Left renal pelvis (tissue), 4 donors: ENCODE measurements at places on chromosomes 4 and X. TPM values are rescaled to one million over a fixed set of nuclear protein-coding genes. Genes with fewer than 3 reads are reported as not detected.

DNA sequence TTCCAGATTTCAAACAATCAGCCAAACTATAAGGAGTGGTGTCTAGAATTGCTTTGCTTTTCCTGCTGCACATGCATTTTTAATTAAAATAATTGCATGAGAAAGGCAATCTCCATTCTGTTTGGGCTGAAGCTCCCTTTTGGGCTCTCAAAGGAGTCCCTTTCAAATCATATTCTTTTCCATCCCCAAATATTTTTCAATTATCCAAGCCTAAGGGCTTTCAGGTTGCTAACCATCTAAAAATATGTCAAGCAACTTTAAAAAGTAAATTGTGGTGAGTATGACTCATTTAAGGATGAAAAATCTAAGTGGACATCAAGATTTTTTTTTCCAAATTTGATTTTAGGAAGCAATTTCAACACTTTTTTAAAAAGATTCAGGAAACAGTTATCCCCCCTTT is 28.4 kb downstream of the PIR start:
- DNase-seq, result no peak

Gene SEC31A
- 289 TPM for polyA plus RNA-seq

DNA sequence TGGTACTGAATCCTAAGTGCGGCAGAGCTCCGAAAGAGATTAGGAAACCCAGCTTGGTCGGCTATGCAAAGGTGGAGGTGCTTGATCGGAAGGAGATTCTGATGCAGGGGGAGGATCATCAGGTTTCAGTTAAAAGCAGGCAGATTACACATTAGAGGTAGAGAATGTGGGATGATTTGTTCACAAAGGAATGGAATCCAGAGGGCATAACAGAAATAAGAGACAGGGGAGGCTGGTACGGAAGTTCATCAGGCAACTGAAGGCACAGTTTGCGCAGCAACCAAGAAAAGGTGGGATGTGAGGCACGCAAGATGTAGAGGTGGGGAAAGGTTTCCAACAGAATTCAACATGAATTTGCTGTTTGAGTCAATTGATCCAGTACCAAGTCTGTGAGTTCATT is 424 bp upstream of the ZNF330 start:
- peak; percentile 1 for DNase-seq

Gene PSAPL1
- not detected for polyA plus RNA-seq

Gene DGAT2L6
- polyA plus RNA-seq, result not detected

DNA sequence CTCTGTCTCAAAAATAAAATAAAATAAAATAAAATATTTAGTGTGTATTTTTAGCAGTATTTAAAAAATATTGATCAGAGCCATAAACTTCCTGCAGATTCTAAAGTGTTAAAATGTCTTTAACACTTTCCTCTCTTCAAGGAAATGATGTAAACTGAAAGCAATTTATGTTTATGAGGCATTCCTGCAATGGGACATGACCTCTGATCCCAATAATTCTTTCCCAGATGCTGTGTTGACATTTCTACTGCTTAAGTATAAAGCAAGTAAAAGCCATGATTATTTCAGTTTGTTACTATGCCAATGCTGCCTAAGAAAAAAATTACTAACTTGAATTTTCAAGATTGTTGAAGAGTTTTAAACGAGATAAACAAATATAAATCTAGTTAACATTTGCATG is 29.0 kb downstream of the COQ2 start:
- DNase-seq, result peak; percentile 45
